ENCODE measurements at places on chromosomes 6 and 20.

- no peak for DNase-seq
These were observed 962.7 kb downstream of the GRIK2 start for GRCh38 chr6:102356170-102356569.

DNA sequence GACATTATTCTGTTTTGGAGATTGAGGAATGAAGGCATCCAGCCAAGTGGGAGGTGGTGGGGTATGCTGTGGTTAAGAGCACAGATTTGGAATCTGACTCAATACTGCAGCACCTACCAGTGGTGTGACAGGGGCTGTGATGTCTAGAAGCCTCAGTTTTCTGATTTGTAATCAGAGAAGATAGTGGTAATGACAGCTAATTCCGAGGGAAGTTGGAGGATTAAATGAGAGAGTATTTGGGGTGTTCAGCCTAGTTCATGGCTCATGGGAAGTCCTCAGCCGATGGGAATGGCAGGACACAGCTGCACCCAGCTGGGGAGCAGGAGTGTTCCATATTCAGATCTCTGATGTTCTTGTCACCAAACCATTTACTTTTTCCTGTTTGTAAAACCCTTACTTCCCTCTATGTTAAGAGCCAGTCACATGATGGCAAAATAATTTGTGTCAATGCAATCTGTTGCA is 9.3 kb downstream of the SLC9A8 start:
- no peak for DNase-seq

GRCh38 chr20:8321001-8321400 is 188.9 kb downstream of the PLCB1 start:
- no peak for DNase-seq

DNA sequence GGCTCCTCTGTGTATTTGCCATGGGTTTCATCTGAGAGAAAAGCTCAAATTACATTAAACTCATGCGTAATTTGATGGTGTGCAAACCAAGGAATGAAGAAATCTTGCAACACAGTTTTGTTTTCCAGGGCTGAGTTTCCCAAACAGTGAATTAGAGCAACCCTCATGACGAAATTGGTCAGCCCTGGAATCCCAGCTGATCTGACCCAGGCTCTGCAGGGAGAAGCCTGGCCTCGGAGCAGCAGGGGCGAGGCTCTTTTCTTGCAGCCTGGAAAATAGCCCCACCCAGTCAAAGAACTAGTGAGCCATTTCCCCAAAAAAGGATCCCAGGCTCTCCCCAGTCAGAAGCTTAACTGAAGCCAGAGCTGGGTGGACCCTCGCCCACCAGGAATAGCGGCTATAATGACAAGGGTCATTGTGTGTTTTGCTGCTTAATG is 107.3 kb upstream of the SNX9 start:
- DNase-seq = peak; percentile 98

DNA sequence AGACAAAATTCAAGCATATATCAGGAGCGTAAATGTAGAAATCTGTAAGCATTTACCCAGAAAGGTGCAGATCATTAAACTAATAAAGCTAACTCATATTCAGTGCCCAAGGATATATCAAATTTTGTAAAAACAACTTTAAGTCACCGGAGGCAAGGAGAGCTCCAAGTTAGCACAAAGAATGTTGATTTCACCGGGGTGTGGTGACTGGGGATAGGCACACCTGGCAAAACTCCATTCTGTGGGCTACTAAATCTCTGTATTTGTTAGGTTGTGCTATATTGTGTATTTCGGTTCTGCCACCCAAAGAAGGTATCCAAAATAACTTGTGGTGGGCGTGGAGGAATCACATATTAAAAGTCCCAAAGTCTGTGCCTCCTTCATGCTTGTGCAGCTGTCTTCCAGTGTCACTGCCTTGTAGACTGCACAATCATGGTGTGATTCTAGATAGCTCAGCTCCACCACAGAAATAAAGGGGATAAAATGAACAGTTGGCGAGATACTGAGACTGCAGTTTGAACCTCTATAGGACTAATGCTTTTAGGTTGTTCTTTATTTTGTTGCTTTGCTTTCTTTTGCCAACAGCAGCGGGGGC is 111.6 kb downstream of the GMDS start:
- DNase-seq = no peak

- DNase-seq = peak; percentile 92
These were observed 126.0 kb upstream of the ADGRF1 start for GRCh38 chr6:47168180-47168579.

DNA sequence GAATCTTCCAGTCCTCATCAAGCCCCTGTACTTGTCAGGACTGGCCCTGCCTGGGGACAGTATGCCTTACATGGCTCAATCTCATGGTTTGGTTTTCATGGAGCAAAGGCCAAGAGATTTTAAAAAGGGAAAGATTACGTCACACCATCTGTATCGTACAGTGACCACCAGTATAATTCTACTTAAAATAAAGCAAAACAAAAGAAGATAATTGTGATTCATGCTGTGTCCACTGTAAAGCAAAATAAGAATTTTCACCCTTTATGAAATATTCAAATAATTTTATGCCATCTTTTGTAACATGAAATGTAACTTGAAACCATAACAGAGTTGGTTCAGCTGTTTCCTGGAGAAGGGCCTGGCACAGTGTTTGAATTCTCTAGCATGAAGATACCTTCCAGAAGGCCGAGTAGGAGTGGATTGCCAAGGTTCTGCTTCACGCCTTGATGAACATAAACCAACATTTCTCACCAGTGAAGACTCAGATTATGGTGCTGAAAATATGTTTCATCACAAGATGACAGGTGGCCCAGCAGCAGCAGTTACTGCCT is 486.5 kb downstream of the RFPL4B start:
- no peak for DNase-seq

DNA sequence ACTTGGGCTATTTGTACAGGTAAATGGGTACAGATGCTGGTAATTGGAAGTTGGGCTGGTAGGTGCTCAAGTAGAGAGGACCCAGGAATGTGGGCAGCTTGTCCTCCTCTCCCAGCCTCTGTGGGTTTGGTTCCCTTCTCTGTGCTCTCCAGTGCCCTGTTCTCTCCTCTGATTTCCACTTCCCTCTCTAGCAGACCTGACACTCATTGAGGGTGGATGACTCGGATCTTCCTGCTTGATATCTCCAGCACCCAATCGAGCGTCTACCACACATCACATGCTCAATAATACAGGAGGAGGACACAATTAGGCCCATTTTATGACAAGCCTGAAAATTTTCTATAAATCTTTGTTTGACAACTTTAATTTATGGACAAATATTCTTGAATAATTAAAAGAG is 23.7 kb downstream of the CST1 start:
- no peak for DNase-seq

GRCh38 chr20:5668529-5668868 is 81.7 kb upstream of the SHLD1 start:
- DNase-seq = no peak

GRCh38 chr6:134619789-134620188 is 301.9 kb upstream of the SGK1 start:
- no peak for DNase-seq

DNA sequence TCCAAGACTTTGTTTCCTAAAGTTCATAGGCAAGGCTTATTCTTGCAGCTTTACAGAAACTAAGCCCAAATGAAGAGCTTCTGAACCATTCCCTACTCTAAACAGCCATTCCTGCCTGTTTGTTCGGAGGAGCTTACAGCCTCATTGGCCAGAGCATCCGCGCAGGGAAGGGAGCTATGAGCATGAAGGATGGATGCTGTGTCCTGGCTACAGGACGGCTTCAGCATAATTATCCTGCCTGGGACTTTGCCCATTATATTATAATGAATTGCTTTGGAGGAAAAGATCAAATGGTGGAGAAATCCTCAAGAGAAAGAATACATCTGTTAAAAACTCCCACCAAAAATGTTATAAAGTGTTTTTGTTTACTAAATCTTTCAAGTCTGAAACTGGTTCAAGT is 378.2 kb upstream of the BTBD3 start:
- no peak for DNase-seq

DNA sequence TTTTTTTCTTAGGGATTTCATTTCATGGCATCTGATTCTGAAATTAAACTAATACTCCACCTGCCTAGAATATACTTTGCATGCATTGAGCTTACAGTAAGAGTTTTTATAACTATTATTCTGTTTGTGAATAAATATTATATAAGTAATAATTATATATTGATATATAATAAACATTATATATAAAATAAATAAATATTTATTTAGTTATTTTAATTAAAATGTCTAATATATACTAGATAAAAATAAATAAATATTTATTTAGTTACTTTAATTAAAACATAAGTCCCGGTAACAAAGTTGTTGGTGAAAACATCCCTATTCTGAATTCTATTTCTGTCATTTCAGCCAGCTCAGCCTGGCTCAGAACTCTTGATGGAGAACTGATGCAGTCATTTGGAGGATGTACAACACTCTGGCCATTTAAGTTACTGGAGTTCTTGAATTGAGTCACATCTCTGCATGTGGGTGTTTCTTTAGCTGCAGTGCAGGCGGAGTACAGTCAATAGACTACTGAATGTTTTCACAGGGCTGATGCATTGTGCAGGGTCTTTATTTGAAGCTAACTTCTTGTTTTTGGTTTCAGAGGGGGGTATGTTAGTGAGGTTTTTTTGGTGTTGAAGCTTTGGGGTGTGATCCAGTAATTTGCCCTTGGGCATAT is 508.9 kb upstream of the ADGRB3 start:
- no peak for DNase-seq

- no peak for DNase-seq
These were observed 200.0 kb downstream of the LY86 start for GRCh38 chr6:6788394-6789032.

DNA sequence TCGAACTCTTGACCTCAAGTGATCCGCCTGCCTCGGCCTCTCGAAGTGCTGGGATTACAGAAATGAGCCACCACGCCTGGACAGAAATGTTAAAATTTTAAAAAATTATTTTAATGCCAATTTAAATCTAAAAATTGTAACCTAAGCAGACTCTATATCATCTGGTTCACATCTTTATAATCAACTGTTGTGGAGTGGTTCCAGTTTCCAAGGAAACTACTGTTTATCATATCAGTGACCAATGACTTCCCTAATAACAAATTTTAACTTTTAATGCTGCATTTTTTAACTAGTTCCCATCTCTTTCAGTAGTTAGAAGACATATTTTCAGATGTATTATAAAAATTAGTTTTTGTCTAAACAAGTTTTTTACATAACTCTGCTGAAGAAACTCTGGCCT is 5.2 kb upstream of the BTN3A2 start:
- DNase-seq = no peak

GRCh38 chr20:4089756-4090487 is 74.6 kb upstream of the RNF24 start:
- DNase-seq = no peak

- no peak for DNase-seq
These were observed 43.4 kb downstream of the SNRNP48 start for GRCh38 chr6:7633361-7633760.

DNA sequence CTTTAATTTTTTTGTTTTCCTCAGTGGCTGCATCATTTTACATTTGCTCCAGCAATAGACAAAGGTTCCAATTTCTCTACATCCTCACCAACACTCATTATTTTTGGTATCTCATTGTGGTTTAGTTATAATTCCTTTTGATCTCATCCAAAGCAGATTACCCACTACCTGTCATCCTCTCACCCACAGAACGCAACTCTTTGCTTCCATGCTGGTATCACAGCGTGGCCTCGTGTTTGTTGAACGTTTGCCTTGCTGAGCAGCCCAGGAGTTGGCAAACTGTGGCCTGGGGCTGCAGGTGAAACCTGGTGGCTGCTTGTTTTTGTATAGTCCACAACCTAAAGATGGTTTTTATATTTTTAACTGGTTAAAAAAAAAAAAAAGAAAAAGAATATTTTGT is 181.9 kb downstream of the BCAS1 start:
- no peak for DNase-seq

GRCh38 chr6:90369024-90369519 is 72.4 kb upstream of the BACH2 start:
- peak; percentile 100 for DNase-seq

GRCh38 chr6:79084693-79085092 is 6.6 kb upstream of the PHIP start:
- DNase-seq = no peak

DNA sequence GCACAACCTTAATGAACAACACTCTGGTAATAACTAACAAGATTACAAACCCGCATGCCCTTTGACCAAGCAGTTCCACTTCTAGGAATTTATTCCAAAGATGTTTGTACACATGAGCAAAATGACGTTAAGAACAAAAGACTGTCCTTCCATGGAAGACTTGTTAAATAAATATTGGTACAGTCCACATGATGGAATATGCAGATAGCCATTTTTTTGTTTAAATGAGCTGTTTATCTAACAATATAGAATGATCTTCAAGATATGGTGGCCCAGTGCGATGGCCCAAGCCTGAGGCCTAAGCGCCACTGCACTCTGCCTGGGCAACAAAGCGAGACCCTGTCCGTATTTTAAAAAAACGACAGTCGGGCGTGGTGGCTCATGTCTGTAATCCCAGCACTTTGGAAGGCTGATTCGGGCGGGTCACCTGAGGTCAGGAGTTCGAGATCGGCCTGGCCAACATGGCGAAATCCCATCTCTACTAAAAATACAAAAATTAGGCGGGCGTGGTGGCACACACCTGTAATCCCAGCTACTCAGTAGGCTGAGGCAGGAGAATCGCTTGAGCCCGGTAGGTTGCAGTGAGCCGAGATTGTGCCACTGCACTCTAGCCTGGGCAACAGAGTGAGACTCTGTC is 7.4 kb upstream of the AHCY start:
- no peak for DNase-seq

DNA sequence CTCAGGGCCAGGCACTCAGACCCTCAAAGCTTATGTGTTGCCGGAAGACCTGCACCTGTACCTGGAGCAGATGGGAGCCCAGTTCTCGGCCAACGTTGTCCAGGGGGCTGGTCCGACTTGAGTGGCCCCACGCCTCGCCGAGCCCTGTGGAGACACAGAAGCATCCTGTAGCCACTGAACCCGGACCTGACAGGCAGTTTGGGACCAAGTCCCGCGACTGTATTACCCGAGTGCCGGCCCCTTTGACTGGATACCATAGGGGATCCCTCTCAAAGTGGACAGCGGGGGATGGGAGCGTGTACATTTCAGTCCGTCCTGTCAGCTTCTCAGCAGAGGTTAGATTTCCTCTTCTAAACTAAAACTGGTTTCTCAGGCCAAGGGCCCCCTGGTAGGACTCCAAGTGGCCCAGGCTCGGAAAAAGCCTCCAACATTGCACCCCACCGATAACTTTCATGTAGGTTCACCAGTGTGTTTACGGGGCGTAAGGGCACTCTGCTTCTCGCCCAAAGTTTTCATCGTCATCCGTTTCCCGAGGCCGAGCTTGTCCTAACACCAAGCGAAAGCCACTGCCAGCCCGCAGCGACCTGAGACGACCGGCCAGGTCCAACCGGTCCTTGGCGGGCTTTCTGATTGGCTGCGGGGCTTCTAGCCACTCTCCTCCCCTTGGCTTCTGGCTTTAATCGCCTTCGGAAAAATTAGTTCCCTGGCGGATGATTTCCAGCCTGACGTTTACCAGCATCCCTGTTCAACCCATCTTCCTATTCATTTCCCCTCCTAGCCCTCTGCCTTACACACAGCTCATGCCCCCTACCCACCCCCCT is 10.8 kb downstream of the SIM1 start:
- DNase-seq = no peak
